ENCODE measurements at places on chromosomes 4 and X. TPM values are rescaled to one million over a fixed set of nuclear protein-coding genes. Genes with fewer than 3 reads are reported as not detected.

ATP2B3 gene
- not detected for total RNA-seq

SNX25 gene
- 18.9 TPM for total RNA-seq

NRK gene
- not detected for total RNA-seq

GRCh38 chr4:144347121-144347520, 206.6 kb upstream of the GYPA start:
- no peak for DNase-seq

- peak; percentile 2 for DNase-seq
Measured at GRCh38 chr4:101596781-101597552, 193.6 kb upstream of the BANK1 start.

Measured in naive thymus-derived CD4-positive, alpha-beta T cell (primary cell).